ENCODE measurements at places on chromosomes 4 and X.

GRCh38 chr4:8394061-8394519, 46.4 kb downstream of the ACOX3 start:
- no peak for DNase-seq

GRCh38 chr4:19213388-19213787, 1038.3 kb upstream of the SLIT2 start:
- DNase-seq = no peak

- DNase-seq = no peak
These were observed 169.4 kb downstream of the CPEB2 start for GRCh38 chr4:15171725-15172124.

DNA sequence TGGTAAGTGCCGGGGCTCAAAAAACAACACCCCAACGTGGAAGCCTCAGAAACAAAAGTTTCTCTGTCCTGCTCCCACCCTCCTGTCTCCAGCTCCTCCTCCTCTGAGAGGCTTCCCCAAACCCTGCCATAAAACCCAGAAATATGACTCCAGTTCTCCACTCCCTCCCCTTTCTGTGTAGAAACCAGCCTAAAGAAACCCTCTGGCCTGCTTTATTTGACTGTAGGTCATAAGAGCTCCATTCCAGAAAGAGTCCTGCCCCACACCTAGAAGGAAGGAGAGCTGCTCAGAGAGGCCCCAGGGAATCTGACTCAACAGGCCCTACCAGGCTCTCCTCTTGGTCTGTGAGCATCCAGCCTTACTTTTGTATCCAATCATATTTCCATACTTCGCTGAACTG, 872 bp upstream of the S100P start:
- no peak for DNase-seq

GRCh38 chr4:30181512-30181911, 538.7 kb upstream of the PCDH7 start:
- no peak for DNase-seq

DNA sequence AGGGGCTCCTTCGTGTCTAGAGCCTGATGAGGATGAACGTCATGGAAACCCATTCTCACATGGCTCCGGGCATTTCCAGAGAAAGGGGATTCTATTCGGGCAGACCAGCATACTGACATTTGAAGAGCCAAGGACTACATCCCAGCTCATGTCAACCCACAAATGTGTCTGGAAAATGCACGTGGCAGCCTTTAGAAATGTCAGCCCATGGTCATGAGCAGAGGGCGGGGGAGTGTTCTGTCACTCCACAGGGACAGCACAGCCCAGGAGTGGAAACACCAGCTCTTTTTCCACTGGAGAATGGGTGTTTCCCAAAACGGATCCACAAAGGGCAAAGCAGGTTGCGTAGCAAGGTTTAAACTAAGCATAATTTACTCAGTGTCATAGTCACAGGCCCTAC, 207.0 kb downstream of the BCOR start:
- no peak for DNase-seq

- DNase-seq = no peak
These were observed 6.6 kb downstream of the MGST2 start for GRCh38 chr4:139672215-139672614.

- no peak for DNase-seq
These were observed 4.0 kb upstream of the SH3D19 start for GRCh38 chr4:151329217-151330007.

DNA sequence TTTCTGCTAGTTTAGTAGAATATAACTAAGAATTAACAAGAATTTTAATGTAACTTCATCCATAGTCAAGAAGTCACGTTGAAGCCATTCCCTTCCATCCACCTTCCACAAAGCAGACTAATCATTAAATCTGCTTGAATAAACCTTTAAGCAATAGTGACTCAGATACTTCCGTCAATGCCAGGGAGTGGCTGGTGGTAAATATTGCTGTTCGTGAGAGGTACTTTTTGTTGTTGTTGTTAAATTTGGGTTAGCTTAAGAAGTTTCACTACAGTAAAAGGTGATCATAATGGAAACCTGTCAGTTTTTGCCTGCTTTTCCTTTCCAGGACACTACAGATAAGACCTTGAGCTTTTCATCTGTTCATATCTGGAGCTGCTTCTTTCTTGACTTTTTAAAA, 316.3 kb downstream of the TMA16 start:
- DNase-seq = no peak

DNA sequence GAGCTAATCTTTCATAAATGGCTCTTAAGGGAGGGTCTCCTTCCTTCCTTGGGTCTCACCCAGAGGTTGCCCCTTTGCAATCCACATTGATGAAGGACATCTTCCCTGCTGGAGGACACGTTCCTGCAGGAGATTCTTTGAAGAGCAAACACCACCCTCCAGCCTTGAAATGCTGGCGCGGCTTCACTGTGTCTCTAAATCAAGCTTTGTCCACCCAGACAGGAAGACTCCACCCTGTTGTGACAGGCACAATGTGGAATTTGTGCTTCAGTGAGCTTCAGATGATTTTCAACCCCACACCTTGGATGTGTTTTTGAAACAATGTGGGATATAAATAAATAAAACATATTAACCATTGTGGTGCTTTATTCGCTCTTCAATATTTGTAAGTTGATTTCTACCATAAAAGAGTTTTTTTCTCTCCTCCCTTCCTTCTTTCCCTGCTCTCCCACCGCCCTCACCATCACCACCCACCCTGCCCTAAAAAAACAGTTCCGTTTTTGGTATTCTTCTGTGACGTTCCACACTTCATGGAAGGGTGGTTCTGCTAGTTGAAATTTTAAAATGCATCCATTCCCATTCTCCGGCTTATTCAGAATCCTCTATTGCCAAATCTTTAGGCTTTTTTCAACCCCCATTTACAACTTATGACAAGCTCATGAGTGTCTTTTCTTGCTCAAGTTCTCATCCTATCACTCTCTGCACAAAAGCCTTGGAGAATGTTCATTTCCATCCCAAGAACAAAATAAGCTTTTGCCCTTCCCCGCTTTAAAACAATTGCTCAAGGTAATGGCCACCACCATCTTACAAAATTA, 264.3 kb downstream of the RAPGEF2 start:
- DNase-seq = no peak

DNA sequence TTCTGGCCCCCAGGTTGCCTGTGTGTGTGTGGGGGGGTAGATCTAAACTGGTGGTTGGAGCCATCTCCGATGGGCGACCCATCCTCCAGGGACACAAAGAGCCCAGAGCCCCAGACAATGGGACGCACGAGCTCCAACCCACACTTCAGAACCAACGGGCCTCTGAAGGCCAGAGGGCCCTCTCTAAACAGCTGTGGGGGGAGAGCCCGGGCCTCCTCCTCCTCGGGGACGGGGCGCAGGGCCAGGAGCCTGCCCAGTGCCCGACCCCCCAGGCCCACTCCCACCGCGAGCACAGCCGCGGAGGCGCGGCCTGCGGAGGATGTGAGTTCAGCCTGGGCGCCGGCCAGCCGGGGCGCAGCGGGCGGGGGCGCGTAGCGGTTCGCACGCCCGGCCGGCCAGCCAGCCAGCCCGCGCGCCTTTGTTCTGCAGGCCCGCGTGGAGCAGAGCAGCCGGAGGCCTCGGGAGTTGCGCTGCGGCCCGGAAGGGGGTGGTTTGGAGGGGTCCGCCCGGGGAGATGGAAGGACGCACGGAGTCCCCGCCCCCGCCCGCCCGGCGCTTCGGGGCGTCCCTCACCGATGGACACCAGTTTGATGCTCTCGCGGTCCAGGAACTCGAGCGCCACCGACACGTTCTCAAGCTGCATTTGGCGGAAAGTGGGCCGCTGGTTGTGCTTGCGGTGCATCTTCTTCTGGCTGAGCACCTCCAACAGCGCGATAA, 4.0 kb downstream of the FLNA start:
- no peak for DNase-seq

- peak; percentile 12 for DNase-seq
These were observed 68.3 kb downstream of the FMR1NB start for GRCh38 chrX:148049441-148049840.

DNA sequence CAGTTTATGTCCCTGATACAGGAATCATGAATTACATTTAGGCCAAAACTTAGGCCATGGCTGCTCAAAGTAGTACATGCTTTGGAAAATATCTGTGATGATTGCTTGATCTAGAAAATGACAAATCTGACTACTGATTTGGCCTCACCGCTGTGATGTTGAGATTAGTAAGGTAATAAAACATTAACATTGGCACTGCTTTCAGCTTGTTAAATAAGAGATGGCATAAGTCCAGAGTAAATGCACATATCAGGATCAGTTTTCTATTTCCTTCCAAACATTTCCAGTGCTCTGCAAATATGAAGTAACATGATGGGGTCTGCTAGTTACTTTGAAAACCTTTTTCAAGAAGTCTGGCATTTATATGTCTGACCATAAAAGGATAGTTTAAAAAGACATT, 687.3 kb upstream of the ACTRT1 start:
- no peak for DNase-seq
